CD4-positive, alpha-beta T cell treated with Interleukin-21 for 1 hour (primary cell): ENCODE measurements at places on chromosomes 2 and 18.

DNA sequence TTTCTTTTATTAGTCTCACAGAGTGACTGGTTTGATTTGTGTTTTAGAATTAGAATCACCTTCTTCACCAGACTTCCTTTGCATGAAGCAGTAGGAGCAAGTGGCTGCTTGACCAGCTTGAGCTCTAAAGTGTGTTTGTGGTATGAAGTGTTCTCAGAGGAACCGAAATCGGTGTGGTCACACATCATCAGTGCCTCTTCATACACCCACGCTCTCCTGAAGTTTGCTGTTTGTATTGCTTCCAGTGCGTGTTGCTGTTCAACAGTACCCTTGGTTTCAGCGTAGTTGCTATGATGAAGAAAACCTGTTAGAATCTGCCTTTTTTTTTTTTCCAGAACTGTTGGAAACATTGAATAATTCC, 77.9 kb downstream of the LIMS1 start:
- DNase-seq: peak; percentile 72

DNA sequence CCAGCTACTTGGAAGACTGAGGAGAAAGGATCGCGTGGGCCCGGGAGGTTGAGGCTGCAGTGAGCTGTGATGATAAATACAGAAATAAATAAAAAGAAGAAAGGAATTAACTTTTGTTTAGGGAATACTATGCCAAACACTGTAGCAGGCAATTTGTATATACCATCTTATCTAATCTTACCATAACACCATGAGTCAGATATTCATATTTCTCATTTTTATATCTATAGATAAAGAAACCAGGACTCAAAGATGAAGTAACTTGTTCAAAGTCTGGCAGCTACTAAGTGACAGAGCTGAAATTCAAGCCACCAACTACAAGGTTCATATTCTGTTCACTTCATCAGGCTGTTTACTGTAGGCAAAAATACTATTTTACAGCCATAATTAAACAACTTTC, 119.2 kb upstream of the SLC39A10 start:
- DNase-seq: no peak

GRCh38 chr2:116879650-116880160, 934.8 kb upstream of the DDX18 start:
- no peak for DNase-seq

- no peak for DNase-seq
These were observed 36.5 kb downstream of the KANSL3 start for GRCh38 chr2:96601382-96602292.

DNA sequence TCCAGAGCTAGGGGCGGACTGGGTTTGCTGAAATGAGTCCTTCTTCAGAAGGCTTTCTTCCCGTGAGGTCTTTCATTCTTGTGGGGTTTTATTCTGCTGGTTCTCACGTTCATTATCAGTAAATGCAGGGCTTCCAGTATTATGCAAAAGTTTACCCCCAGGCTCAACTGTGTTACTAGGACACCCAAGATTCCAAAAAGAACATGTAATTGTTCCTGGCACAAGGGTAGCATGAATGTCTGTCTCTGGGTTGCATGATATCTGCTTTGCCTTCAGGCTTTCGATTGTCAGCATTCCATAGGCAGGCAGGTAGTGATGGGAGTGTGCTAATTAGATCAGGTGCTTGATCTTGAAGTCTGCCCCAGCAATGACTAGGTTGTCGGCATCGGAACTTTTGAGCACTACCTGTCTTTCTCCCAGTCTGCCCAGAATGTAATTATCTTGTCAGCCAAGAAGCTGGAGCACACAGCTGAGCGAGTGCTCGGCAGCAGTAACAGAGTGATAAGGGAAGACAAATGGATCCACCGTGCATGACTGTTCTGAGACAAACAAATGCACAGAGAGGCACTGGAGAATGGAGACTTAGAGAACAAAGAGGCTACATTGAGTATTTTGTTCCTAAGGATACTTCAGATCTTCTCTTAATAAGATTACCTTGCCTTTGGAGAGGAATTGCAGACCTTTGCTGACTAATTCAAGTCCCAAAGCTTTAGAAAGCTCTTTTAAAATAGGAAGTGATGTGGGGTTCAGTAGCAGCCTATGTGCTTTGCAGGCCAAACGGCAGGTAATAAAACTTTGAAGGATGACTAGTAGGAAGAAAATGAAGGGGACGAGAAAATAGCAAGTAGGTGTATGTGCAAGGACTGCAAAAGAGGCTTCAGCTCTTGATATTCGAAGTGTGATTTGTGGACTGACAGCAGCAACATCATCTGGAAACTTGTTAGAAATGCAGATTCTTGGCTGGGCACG, 41.9 kb downstream of the ITGB6 start:
- no peak for DNase-seq

GRCh38 chr2:3503483-3503882, 15.8 kb downstream of the ADI1 start:
- DNase-seq: no peak

- peak; percentile 20 for DNase-seq
These were observed at the start of gene ZNF804A for GRCh38 chr2:184598316-184599053. Gene ZNF804A (plus strand): TSS chr2:184598529. CDS start chr2:184598960, 431 bp downstream.

- DNase-seq: no peak
These were observed 99.1 kb upstream of the ZNF397 start for GRCh38 chr18:35141567-35142274.

DNA sequence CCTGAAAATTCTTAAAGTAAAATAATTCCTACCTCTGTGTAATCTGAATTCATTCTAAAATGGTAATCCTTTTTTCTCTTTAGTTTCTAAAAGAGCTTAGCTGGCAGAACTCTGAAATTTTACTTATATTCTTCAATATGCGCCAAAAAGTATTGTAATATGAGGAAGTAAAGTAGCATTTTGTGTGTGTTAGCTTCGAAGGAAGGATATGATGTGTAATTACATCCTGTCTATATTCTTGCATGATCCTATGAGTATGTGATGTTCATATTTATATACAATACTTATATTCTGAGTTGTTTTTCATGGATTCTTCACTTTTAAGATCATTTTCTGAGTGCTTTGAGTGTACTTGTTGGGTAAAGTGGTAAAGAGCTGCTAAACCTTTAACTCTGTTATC, 402.9 kb upstream of the PKDCC start:
- no peak for DNase-seq

- no peak for DNase-seq
These were observed 166.7 kb downstream of the ST6GAL2 start for GRCh38 chr2:106719222-106719621.

- no peak for DNase-seq
These were observed 183.5 kb downstream of the HNMT start for GRCh38 chr2:138147796-138148195.
